Activated CD4-positive, alpha-beta T cell treated with anti-CD3 and anti-CD28 coated beads for 24 hours (primary cell): ENCODE measurements at places on chromosomes 4 and X.

DNA sequence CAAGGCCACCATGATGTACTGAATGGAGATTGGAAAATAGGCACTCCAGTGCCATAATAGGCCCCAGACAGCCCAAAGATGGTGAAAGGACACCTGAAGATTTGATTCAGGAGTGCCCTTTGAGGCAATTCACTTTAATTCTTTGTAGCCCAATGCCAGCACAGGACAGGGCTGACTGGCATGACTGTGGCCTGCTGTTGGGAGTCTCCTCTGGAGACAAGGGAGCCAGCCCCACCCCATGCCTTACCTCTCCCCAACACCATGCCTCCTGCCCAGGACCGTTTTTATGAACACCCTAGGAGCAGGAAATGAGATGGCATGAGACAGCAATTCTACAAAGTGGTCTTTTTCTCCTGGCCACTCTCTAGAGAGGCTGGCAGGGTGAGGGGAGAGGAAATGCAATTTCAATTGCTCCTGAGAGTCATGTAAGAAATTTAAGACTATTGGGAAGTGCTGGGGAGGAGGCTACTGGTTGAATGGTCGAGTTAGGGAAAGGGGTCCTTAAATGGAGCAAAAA is 94.2 kb upstream of the MAMLD1 start:
- DNase-seq = no peak

DNA sequence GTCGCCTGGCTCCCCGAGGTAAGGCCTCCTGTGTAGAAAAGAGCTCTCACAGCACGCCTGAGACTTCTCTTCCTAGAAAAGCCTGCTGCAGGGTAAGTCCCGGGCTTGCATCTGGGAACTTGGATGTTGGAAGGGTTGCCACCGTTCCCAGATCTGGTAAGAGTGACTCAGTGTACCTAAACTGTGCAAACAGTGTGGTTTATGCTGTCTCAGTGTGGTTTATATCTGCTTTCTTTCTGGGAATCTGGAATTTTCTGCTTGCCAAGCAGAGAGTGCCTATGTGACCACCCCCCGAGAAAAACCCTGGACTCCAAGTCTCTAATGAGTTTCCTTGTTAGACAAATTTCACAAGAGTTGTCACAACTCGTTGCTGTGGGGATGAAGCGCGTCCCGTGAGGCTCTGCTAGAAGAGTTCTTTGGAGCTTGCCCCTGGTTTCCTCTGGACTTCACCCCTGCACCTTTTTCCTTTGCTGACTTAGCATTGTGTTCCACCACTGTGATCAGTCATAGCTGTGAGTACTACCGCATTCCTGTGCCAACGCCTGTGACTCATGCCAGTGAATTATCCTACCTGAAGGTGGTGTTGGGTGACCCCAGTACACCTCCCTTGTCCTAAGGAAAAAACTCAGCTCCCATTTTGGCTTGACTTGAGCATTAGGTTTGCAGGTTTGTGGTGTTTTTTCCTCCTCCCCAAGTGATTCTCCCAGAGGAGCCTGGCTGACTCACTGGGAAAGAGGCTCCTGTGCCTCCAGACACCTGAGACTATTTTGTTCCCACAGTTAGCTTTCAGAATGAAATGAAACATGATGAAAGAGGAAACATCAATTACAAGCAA is 14.5 kb downstream of the SLC2A9 start:
- no peak for DNase-seq

DNA sequence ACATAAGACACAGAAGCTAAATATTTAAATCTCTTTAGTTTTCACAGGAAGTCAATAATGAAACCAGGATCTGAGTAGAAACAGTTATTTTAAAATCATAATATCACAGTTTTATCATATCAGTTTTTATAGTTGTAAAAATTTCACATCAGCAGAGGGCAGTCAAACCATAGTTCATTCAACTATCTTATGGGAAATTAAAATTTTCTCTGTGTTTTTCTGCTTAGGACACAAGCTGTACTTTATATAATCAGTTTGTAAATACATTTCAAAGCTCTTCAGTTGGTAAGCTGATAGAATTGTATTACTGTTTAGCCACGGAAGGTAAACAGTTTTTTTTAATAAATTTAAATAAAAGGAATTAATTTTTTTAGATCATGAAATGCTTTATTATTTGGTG is 204.8 kb upstream of the NUDT6 start:
- no peak for DNase-seq

DNA sequence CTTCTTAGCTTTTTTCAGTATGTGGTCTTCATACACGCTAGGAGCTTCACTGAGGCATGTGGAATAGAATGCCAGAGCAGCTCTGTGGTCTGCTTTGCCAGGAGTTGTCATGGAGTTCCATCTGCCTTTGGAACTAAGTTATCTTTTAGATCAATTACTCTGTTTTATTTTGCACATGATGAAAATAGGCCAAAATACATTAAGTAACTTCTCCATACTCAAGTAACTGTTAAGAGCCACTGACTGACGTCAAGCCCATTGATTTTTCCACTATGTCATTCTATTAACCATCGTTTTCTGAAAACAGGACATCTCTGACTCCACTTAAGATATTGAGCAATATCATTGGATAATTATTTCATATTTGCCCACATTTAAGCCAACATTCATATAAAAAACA is 415.1 kb upstream of the MAD2L1 start:
- DNase-seq = no peak

GRCh38 chr4:8225706-8226443 is 26.8 kb downstream of the SH3TC1 start:
- no peak for DNase-seq

DNA sequence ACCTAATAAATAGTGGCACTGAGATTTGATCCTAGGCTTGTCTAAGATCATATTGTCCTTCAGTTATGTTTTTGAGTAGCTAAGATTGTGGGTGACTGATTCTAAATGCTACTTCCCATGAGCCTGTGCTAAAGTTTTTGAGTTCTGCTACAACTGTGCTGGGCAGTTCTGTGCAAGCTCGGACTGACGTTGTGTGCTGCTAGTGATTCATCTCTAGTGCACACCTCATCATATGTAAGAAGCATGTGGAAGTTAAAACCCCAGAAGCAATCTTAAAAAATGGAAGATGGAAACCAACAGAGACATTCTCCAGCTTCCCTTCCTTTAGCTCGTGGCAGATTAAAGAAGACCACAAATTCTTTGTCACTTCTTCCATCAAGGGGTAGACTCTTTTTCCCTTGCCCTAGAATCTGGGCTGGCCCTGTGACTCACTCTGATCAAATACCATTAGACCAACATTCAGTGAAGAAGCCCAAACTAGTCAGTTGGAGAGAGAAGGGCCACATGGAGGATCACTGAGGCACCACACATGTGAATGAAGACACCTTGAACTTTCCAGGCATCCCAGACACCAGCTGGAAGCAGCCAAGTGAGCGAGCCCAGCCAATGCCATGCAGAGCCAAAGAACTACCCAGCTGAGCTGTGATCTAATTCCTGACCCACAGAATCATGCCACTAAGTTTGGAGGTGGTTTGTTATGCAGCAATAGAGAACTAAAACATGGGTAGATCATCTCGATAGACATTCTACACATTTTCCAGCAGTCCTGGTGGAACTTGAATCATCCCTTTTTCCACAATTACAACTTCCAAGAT is 16.8 kb downstream of the ARHGAP6 start:
- DNase-seq = no peak

DNA sequence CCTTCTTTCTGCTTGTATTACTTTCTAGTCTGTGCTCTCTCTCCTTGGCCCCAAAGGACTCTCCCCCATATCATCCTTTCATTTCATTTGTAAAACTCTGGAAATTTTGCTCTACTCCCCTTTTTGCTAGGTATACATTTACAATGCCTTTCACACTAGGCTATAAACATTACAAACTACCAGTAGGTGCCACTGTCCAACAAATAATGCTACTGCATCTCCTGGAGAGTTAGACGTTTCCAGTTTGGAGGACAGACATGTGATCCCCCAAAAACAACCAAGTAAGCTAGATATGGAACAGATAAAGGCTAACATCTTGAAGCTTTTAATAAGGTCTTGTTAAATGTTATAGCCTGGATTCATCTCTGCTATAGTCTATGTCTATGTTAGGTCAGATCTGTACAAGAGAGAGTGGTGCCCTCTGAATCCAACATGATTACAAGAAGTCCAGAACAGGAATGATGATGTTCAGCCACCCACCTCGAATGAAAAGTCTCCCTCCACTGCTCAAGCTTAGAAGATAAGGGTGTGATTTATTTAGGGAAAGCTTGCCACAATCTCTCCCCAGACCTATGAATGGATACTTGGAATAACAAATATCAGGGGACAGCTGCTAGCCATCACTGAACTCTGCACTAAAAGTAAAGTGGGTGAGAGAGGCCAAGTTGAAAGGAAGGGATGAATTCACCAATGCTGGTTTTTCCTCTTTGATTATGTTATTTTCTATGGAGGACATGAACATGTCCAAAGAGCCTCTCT is 14.3 kb downstream of the CBR4 start:
- DNase-seq = no peak

GRCh38 chr4:141391293-141391692 is 170.6 kb downstream of the ZNF330 start:
- no peak for DNase-seq

DNA sequence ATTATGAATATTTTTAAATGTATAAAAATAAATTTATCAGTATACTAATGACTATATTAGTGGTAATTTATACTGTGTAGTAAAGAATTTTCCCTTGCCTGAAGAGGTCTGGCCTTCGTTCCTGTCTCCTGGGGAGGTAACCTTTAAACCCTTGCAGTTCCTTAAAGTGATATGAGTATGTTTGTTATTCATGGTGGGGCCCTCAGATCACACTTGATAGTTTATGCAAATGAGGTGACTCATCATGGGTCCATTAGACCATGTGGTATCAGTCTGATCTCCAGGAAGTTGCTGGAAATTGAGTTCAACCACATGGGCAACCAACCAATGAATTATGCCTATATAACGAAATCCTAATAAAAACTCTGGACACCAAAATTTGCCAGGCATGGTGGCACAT is 904.1 kb downstream of the RPA4 start:
- no peak for DNase-seq

- DNase-seq = no peak
Observed at GRCh38 chr4:186205156-186205555, 13.8 kb downstream of the CYP4V2 start.
